Stimulated activated CD8-positive, alpha-beta memory T cell treated with anti-CD3 and anti-CD28 coated beads, Interleukin-4, amount 100 ng/mL, for 1 hour (primary cell): ENCODE measurements at places on chromosomes 6 and 20.

DNA sequence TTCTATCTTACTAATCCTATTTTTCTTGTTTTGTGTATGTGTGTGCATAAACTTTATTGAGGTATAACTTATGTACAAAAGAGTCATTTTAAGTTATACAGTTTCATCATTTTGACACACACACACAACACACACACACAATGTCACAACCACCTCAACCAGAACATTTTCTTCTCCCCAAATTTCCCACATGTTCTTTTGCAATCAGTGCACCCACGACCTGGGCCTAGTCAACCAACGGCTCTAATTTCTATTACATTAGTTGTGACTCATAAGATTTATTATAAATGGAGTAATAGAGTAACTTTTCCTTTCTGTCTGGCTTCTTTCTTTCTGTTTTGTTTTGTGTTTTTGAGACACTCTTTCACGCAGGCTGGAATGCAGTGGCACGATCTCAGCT, 9.8 kb upstream of the POM121L2 start:
- DNase-seq = no peak

DNA sequence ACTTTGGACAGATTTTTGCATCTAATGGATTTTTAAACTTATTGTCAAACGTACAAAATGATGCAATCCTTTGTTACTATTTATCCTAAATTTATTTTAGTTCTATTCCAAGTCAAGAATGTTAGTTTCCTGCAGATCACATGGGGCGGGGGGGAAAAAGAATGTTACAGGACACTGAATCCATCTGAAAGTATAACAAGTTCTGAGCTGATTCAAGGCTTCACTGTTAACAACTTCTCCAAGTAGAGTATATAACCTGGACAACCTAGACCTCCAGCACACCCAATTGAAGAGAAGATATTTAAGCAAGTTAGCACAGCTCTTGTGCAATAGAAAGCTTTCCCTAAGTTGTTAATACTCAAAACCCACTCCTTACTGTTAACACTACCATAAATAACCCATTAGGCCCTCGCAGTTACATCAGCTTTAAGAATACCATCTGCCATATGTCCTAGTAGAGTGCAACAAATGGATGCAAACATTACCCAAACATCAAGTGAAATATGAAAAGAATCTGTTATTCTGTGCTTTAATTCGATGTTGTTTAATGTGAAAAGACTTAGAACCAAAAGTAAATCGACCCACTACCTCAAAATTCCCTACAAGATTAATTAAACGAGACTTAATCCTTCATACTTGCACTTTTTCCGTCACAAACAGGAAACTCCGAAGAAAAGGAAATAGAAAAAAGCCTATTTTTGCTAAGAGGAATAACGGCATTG, 1.3 kb downstream of the SEC63 start:
- no peak for DNase-seq

DNA sequence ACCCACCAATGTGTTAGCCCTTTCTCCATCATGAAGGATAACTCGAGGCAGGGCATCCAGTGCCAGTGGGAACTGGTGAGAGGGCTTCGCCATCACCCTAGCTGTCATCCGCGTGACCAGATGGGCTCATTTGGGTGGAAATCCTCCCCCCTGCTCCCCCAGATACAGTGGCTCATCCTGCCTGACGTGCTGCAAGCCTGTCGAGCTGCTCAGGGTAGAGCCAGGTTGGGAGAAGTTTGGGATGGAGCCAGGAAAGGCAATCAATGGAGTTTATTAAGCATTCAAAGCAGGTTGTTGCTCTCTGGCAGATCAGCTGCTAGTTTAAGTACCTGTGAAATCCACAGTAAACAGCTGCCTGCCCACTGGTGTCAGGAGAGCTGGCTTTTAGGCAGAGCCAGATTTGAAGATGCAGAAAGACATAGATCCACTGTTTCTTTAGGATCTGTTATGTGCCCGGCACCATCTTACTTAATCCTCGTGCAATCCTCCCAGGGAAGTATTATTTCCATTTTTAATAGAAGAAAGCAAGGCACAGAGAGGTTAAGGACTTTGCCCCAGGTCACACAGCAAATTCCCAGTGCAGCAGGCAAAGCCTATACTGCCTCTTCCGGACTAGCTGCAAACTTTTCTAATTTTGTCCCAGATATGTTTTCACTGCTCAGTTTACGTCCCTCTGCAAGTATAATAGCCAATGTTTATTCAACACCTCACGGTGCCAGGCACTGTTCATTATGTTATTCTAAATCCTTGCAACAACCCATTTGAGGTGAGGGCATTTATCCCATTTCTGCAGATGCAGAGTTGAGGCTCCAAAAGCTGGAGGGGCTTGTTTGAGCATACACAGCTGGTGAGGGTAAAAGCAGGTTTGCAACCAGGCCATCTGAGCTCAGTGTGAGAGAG, 54.1 kb upstream of the KCNG1 start:
- no peak for DNase-seq

DNA sequence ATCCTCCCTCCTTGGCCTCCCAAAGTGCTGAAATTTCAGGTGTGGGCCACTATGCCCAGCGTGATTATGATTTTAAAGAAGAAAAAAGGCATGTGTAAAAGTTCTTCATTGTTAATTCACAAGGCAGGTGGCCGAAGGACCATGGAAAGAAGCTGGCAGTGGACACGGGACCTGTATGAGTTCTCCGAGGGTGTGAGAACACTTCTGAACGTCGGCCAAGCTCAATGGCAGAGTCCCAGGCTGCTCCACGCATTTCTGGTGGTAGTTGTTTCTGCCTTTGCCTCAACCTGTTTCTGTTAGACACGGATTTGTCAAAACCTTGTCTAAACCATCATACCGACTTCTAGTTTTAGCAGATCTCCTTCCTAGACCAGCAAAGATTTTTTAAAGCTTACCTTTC, 36.6 kb downstream of the IL20RA start:
- no peak for DNase-seq

DNA sequence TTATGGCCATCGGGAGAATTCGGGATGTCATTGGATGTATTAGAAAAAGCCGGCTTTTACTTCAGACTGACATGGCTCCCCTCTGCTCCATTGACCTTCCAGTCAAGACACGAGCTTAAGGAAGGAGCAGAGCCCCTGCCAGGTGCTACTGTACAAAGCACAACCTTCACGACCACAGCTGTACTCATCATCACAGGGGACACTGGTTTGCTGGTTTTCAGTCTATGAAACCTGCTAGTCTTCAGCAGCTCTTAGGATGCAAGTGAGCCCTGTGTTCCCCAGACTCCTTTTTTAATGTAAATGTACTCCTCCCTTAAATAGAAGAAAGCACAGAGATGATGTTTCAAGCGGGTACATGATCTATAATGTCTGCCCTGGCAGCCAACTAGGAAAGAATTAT, 1.9 kb upstream of the TRAPPC3L start:
- DNase-seq = no peak

- no peak for DNase-seq
Observed at GRCh38 chr6:98471444-98471843, 362.9 kb upstream of the POU3F2 start.

DNA sequence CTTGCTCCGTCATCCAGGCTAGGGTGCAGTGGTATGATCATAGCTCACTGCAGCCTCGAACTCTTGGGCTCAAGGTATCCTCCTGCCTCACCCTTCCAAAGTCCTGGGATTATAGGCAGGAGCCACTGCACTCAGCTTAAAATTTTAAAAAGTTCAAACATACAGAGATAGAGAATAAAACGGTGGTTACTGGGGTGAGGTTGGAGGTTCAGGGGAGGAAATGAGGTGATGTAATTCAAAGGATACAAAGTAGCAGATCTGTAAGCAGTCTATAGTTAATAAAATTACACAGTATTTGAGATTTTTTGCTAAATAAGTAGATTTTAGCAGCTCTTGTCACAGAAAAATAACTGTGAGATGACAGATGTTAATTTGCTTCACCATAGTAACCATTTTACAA, 7.5 kb upstream of the AFG1L start:
- DNase-seq = no peak

GRCh38 chr6:32439602-32440214, at the start of gene HLA-DRA:
Gene HLA-DRA, plus strand, starts transcription at chr6:32439887. Its CDS starts 64 bp downstream, at chr6:32439951.
- no peak for DNase-seq

GRCh38 chr6:446418-447366, 55.1 kb downstream of the IRF4 start:
- DNase-seq = peak; percentile 84

DNA sequence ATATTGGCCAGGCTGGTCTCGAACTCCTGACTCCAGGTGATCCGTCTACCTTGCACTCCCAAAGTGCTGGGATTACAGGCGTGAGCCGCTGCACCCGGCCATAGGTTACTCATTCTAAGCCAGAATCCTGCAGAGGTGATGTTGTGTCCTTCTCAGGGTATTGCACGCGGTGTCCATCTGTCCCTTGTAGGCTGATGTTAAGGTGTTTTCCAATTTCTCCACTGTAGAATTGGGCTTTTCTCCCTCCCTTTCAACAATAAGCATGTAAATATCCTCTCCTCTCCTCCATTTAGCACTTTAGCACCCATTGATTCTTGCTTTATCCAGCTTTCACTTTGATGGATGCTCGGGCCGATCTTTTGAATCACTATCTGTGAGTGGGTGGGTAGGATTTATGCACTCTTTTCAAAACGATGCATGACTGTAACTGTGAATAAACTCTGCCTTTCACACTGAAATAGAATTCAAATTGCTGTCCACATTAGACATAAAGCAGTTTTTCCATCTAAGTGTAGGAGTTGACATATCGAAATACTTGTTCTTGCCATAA, 52.6 kb downstream of the ZBTB2 start:
- no peak for DNase-seq

DNA sequence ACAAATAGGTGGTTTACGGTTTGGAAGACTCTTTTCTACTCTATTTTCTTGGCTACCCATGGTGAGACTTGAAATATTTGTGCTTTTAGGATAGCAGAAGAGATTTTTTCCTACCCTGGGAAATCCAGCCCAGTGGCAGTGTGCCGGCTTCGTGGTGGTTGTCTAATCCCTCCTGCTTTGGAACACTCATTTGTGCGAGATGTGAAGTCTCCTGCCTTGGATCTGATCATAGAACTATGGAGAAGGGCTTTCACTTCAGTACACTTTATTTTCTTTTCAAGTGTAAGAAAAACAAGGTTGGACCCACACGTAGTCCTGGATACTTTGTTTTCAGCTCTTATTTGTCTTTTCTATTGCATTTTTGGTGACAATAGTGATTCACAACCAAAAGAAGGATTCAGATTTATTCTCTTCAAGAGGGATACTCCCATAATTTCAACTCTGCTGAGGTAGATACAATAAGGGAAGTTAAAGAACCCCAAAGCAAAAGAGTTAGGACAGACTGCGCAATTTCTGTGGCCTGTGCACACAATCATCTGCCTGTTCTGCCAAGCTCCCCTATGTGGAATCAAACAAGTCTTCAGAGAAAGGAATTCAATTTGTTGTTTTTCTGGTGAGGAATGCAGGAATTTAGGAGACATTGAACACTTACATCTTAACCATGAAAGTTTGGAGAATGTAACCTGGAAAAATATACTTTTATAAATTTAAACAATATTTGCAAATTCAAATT, 413.2 kb downstream of the GJA1 start:
- no peak for DNase-seq

DNA sequence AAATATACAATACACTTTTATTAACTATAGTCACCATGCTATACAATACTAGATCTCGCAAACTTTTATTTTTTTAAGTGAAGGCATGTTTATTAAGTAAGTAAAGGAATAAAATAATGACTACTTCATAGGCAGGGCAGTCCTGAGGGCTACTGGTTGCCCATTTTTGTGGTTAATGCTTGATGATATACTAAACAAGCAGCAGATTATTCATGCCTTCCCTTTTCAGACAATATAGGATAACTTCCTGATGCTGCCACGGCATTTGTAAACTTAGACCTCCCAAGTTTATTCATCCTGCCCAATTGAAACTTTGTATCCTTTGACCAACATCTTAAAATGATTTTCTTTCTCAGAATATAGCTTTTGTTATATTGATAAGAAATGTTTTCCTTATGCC, 24.7 kb upstream of the HIVEP1 start:
- DNase-seq = no peak

- no peak for DNase-seq
Observed at GRCh38 chr6:167956983-167957492, 40.4 kb upstream of the KIF25 start.

DNA sequence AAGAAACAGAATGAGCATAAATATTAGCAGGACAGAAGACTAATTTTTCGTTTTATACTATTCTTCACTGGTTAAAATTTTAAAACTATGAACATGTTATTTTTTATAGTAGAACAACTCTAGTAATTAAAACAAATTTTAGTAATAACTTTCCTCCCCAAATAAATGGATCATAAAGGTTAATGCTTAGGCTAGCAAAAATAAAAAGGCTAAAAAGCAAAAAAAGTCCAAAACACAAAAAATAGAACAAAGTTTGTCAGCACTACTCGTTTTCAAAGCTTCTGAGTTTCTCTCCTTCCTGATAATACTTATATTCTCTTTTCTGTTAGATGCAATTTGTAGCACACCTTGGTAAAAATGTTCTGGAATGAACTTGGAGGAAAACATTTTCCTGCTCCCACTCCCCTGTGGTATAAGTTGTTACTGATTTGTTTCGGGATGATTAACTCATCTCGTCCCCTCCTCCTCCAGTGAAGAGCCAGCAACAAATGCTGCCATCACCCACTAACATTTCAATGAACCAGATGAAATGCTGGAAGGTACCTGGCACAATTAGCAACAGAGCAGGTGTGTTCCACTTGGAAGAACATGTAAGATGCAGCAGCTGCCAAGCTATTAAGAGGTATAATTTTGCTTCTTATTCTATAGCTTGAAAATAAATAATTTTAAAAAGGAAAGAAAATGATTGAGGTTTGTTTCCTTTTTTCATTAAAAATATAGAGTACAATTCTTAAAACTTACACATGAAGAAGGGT, 130.5 kb downstream of the MYB start:
- no peak for DNase-seq

- no peak for DNase-seq
Observed at GRCh38 chr6:128754658-128755256, 128.2 kb upstream of the LAMA2 start.

DNA sequence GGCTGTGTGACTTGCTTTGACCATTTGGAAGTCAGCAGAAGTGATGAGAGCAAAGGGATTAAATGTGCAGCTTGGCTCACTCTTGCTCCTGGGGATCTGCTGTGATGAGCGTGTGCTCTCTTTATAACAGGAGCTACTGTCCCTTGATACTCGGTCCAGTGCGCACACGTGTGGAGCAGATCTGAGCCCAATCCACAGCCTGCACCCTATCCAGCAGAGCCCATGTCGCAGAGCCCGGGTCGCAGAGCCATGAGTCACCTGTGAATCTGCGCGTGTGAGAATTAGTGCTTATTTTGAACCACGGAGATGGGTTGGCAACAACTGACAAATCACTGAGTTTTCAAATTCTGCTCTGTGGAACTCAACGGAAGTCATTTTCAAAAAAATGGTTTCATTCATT, 291.0 kb upstream of the SULF2 start:
- DNase-seq = no peak
